ENCODE measurements at places on chromosomes 13 and 19.

DNA sequence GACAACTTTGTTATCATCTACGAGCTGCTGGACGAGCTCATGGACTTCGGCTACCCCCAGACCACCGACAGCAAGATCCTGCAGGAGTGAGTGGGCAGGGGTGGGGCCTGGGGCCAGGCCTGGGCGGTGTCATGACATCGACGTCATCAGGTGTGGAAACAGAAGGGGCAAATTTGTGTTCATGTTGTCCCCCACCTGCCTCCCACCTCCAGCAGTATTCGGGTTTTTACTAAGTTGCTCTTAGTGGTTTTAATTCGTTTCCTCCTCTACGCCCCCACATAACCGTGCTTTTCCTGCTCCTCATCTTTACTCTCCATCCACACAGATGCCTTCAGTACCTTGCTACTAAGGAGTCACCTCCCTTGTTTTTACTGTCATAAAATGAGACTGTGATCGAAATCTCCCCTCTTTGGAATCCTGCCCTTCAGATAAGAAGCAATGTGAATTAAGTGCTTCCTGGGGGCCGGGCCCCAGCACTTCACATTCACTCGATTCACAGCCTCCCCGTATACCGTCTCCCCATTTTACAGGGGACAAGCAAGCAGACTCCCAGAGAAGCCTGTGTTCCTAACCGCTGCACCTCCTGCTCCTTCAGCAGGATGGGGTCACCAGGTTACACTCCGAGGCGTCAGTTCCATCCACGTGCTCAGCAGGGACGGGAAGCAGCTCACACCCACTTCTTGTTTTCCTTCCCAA is 10.5 kb downstream of the AP1M1 start:
- DNase-seq, result no peak

DNA sequence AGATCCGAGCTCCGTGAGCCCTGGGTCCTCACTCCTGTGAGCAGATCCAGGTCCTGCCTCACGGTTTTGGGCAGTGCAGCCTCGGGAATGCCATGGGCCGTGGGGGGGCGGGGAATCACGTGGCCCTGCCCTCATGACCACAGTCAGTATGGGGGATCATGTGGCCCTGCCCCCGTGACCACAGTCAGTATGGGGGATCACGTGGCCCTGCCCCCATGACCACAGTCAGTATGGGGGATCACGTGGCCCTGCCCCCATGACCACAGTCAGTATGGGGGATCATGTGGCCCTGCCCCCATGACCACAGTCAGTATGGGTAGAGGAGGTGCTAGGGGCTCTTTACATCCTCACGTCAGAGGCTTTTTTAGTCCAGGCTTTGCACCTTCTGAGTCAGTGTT is 64.3 kb upstream of the F7 start:
- no peak for DNase-seq

- DNase-seq, result no peak
Observed at GRCh38 chr19:33558151-33558550, 36.6 kb upstream of the PEPD start.

- no peak for DNase-seq
Observed at GRCh38 chr13:30418717-30419459, 3.4 kb upstream of the UBE2L5 start.

- DNase-seq, result no peak
Observed at GRCh38 chr19:47058621-47059022, 10.2 kb upstream of the TMEM160 start.

- DNase-seq, result no peak
Observed at GRCh38 chr13:37094840-37095239, 10.6 kb downstream of the CSNK1A1L start.

DNA sequence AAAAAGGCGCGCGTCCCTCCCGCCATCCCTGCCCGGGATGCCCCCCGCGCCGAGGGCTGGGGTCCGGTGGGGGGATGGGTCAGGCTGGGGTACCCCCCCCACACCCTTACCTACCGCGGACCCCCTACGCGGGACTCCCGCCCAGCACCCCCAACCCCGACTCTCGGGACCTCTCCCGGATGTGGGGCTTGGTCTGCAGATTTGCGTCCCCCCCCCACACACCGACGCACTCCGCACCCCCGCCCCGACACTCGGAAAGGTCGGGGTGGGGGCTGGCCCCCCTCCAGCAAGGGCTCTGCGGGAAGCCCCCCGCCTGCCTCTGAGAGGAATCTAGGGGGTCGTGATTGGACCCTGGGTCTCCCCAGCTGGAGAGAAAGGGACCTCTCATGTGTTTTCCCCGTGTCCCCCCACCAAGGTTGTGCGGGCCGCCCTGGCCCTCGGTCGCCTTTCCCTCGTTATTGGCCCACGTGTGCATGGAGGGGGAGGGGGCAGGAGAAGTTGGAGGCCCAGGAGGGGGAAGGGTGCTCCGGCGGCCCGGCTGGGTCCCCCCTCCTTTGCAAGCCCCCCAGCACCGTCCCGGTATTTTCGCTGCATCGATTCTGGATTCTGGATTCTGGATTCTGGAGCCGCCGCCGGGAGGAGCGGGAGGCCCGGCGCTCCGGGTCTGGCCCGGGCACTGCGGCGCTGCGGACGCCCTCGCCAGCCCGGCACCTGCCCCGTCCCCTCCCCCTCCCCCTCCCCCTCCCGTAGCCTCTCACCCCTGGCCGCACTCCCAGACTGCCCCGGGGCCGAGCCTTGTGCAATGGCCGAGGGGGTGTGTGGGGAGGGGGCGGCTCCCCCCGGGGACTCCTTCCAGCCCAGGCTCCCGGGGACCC is 607 bp downstream of the NFIC start:
- peak; percentile 89 for DNase-seq

- no peak for DNase-seq
Observed at GRCh38 chr19:8240274-8241229, 31.4 kb downstream of the CERS4 start.

DNA sequence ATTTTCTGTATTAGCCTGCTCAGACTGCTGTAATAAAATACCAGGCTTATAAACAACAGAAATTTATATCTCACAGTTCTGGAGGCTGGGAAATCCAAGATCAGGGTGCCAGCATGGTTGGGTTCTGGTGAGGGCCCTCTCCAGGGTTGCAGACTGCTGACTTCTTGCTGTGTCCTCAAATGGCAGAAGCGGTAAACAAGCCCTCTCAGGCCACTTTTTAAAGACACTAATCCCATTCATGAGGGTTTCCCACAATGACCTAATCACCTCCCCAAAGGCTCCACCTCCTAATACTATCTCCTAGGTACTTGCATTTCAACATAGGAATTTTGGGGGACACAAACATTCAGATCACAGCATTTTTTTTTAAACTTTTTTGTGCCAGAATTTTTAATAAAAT is 159.3 kb downstream of the PDS5B start:
- DNase-seq, result no peak

- DNase-seq, result no peak
Observed at GRCh38 chr19:45935267-45935666, 20.7 kb upstream of the NANOS2 start.

DNA sequence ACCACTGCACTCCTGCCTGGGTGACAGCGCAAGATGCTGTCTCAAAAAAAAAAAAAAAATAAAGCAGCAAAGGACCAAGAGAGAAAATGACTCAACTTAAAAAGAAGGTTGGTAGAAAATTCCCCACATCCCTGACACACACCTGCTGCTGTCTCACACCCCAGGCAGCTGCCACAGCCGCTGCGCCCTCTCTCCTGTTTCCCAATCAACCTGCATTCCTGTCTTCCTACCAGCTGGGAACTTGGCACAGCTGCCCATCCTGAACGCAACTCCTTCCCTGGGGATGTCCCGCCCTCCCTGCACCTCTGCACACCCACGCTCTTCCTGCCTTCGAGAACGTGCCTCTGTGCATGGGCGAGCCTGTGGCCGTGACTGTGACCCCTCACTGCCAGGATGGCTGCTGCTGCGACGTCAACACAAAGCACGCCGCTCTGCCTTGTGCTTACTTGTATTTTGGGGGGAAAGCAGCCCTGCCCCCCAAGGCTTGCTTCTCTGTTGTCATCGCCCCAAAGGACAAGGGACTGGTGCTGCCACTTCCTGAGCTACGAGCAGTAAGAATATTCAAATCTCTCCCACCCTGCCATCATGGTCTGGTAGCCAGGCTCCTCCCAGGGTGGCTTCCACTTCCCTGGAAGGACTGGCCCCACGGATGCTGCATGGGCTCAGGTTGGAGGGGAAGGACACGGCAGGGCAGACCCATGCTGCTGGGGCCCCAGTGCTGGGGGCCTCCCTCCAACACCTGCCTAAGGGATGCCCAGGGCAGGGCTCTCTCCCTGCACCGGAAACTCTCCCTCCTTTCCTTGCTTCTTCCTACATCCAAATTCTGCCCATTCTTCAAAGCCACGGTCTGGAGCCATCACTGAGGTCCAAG is 20.7 kb downstream of the SH3GL1 start:
- DNase-seq, result no peak

- no peak for DNase-seq
Observed at GRCh38 chr13:71801781-71802180, 65.2 kb downstream of the DACH1 start.

DNA sequence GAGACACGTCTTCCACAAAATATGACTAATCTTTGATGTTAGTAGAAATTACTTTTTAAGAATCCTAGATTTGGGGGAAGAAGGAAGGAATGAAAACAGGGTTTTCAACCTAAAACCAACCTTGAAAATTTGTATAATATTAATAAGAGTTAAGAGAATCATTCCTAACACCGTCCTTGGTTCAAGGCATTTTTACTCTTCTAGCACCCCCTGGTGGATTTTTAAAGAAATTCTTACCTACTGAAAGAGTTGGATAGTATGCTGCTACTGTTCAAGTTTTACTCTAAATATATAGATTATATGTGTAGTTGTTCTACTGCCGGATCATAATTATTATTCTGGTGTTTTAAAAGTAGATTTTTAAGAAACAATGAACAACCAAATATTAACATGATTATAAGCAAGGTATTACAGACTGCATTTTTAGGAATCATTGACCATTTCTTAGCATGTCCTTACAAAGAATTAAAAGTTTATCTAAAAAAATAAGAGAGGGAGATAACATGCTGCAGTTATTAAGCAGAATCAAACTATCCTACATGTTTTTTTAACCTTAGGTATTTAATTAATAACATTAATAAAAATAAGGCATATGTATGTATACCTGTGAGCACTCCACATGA is 7.4 kb upstream of the SLITRK6 start:
- no peak for DNase-seq

DNA sequence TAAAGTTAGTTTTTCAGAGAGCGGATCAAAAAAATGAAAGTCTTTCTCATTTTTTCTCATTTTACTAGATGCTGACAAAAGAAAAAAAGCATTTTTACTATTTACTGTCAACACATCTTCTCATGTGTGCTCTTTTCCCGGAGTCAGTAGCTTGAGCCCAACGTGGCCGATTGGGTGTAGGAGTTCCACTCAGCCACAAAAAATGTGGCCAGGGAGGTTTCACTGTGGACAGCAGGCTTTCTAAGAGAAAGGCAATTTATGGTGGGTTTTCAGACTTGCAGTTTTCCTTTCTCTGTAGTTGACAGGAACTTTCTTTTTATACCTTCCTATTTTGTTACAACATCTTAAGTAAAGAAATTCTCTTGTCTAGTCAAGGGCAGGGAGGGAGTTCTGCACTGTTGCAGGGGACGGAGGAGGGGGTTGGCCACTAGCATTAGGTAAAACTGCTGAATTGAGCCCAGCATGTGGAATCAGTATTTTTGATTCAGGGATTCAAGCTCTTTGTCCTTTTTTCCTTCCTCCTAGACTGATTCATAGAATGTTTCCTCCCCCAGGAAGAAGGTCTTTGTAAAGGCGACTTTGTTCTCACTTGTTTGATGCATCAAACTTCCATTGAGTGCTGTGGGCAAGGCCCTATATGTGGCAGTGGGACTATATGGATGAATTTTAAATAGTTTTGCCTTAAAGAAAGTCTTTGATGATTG is 123.1 kb downstream of the B3GLCT start:
- DNase-seq, result no peak

GRCh38 chr19:16288544-16288943 is 36.1 kb upstream of the KLF2 start:
- DNase-seq, result no peak

DNA sequence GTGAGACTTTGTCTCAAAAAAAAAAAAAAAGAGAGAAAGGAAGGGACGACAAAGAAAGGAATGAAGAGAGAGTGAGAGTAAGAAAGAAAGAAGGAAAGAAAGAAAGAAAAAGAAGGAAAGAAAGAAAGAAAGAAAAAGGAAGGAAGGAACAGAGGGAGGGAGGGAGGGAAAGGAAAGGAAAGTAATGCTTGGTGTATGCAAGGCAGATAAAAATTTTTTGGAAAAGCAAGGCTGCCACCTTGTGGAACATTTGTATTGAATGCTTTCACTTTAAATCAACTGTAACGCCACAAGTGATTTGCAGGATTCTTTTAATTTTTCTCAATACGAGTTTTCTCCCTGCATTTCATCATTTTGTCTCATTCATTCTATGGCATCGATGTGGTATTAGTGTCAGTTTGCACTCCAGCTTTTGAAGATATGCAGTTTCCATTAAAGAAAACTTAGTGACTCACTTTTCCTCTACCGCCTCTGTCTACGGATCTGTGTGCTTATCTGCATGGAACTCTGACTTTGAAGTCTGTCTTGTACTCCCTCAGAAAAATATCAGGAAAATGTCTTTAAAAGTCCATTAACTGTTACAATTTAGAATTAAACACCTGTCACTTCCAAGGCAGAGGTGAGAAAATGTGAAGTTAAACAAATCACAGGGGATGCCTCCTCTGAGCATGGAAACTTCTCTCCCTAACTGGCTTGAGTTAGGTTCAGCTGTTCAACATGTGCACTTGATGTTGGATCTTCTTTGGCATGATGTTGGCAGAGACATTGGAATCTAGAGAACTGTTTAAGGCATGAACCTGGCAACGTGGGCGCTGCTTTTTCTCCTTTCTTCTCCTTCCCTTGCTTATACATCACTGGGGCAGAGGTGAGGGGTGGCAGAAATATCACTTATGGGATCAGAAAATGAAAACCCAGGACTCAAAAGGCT is 20.0 kb upstream of the ZDHHC20 start:
- no peak for DNase-seq

- no peak for DNase-seq
Observed at GRCh38 chr19:8075158-8076074, 22.9 kb downstream of the CCL25 start.

DNA sequence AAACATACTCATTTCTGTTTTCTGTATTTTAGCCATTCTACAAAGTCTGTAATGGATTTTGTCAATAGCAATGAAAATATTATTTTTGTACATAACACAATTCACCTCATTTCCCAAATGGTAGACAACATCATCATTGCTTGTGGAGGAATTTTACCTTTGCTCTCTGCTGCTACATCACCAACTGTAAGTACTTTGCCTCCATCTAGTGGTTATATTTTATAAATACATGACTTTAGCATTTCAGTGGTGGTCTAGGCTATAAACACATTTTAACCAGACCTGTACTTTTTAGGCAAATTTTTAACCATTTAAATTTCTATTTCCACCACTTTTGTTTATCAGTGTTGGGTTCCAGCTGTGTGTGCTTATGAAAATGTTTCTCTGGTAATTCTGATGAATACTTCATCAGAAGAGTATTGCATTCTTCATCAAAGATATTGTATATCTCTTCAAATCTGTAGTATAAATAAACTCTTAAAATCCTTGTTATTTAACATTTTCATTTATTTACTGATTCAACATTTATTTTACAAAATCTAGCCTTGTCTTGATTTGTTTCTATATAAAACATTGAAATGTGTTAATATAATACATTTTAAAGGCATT is 222.4 kb downstream of the NBEA start:
- no peak for DNase-seq

- no peak for DNase-seq
Observed at GRCh38 chr13:110367620-110368019, 60.5 kb downstream of the COL4A2 start.

Measured in vagina (tissue), 2 donors.